ENCODE measurements at places on chromosomes 1 and 21.
A peak's percentile ranks its signal among the peaks of the same experiment; 100 is the strongest.

DNA sequence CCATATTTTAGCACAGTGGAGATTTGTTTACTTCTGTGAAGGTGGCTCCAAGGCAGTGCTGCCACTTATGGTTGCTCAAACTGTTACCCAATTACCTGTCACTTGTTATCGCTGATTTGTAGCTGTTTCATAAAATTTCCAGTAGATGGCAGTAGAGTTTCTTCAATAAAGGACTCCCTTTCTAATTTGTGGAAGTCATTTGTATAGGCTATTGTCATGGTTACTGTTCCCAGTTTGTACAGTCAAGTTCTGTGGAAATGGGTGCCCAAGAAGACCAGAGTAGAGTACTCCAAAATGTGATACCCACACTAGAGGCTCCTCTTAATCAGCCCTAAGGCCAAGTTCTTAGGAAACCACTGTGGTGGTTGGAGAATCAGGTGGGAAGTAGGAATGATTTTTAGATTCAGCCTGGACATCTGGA is 186.1 kb downstream of the CLEC20A start:
- DNase-seq = peak; percentile 87

- DNase-seq = no peak
Measured at GRCh38 chr1:21938732-21939538, 1.8 kb upstream of the HSPG2 start.

- DNase-seq = peak; percentile 23
Measured at GRCh38 chr1:151372058-151372934, at the start of gene SELENBP1. TSS of gene SELENBP1 (minus strand) at chr1:151372705. CDS start at chr1:151372641, 64 bp downstream.

DNA sequence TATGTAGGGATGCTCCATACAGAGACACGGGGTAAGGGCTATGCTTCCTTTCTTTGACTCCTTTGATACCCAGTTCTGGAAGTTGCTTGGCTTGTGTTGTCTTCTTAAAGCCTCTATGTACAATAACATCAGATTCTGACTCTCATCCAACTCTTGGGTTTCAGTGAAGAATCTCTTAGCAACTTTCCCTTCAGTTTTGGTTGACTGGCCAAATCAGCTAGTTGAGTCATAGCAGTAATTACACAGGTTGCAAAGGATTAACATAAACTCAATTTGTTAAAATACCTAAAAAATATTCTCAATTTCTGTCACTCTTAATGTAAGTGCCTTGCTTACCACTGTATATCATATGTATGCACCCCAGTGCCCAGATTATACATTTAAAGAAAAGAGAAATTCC is 9.2 kb downstream of the CD1E start:
- DNase-seq = no peak

Measured in NCI-H526 (cell line).